ENCODE measurements at places on chromosomes 11 and 22.

GRCh38 chr11:77082838-77083565, 16.2 kb downstream of the CAPN5 start:
- no peak for DNase-seq

- DNase-seq: no peak
Measured at GRCh38 chr11:10139143-10139542, 154.9 kb downstream of the SBF2 start.

DNA sequence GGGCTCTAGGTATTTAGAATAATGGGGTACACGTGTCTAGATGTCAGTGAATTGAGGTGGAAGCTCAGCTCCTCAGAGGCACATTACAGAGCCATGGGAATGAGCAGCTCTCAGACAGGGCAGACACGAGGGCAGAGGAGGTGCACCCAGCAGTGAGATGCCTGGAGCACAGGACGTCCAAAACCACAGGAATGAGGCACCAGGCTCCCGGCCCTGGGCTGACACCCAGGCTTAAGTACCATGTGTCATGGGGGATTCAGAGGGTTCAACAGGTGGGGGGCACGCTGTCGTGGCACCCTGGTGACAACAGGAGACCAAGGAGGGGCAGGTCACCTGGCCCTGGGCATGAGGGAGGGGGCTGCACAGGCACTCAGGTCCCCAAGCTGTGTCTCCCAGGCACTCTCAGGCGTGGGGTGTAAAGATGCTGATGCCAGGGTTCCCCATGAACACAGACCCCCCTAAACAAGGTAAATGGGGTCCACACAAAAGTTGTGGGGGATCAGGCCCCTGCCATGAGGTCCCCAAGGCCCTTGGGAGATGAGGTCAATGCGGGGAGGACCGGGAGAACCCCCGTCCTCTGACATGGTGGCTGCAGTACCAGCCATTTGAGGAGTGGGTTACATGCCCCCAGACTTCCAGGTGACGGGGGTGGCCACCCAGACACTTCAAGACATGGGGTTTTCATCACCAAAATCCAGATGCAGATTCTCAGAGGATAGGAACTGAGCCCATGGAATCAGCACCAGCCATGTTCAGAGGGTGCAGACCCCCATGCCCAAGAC, 5.6 kb upstream of the SYT8 start:
- DNase-seq: no peak

DNA sequence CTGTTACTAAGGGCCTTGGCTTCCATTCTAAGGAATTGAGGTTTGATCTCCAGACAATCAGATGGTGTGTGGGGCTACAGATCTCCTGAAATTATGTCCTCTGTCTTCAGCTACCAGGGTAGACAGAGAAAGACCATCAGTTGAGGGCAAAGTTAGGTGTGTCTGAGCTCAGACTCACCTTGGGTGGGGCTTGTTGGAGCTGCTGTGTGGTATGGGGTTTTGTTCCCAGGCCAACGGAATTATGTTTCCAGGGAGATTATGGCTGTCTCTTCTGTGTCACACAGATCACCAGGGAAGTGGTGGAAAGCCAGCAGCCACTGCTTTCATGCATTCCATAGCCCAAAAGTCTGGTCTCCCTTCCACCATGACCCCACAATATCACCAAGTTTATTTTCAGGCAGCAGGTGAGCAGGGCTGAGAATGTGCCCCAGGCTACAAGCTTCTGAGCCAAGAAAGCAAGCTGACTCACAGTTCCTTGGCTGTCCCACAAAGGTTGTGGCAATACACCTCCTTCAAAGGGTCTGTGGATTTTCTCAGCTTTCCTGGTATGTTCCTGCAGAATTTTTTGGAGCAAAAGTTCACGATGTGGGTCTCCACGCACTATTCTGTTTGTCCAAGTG, 714.9 kb downstream of the LUZP2 start:
- no peak for DNase-seq

GRCh38 chr11:114181752-114182151, 114.4 kb upstream of the NNMT start:
- DNase-seq: no peak

DNA sequence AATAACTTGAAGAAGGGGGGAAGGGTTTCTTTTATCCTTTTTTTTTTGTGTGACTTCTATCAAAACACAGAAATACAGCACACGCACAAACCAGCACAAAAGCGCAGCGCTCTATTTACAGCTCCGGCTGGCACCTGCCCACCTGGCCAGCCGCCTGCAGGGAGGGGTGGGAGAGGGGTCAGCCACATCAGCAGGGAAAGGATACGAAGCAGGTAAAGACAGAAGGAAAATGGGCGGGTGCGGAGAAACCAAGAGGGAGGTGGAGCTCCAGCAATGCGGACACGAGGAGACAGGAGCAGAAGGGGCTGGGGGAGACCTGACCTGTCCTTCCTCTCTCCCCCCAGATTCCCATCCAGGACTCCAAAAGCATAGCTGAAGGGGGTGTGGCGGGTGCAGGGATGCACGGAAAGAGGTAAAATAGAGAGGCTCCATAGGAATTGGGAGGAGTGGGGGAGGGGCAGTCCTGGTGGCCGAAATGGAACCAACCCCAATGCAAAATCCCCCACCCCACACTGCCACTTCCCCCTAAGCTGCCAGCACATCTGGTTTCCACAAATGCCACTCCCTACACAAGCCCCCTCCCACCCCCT, 14.1 kb downstream of the CXCR5 start:
- no peak for DNase-seq

DNA sequence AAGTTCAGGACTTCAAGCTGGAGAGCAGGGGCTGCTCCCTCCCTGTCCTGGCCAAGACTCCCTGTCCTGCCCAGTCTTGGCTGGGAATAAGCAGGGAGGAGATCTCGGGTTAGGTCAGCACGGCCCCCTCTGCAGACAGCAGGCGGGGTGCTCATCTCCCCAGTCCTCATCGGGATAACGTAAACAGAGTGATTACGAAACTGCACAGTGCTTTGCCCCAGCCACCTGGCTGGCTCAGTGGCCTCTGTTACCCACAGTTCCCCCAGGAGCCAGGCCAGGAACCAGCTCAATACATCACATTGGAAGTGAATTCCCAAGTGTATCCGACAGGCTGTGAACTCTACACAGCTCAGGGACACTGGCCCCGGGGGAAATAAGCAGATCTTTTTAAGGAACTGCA, 42.7 kb upstream of the KCNJ11 start:
- DNase-seq: no peak

GRCh38 chr22:32760815-32761214, 40.7 kb upstream of the TIMP3 start:
- DNase-seq: no peak

DNA sequence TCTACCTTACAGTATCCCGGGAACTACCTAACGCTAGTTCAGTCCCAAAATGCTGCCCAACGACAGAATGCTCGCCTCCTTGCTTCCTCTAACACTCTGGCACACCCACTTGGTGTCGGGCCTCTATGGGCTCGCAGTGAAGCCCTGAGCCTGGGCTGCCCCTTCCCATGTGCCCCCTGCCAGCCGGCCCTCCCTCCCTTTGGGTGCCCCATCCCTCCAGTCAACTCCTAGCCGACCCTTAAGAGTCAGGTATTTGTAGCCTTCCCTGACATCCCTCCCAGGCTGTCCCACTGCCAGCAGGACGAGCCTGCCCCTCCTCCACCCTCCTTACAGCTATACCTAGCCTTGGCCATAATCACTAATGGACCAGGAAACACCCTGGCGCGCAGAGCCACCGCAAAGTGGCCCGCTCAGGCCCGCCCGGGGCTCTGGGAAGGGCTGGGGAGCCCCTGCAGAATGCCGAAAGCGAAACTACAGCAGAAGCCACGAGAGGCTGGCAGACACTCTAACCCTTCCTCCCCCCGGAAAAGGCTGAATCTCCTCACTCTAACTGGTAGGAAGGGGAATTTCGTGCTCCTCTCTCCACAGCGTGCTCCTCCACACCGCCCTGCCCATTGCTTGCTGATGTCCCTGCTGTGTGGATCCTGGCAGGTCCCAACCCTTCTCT, 8.2 kb downstream of the CBX7 start:
- DNase-seq: no peak

- DNase-seq: no peak
Measured at GRCh38 chr11:122204206-122204605, 88.2 kb upstream of the BLID start.

GRCh38 chr11:121466063-121466794, 13.5 kb upstream of the SORL1-AS1 start:
- DNase-seq: peak; percentile 57

- DNase-seq: no peak
Measured at GRCh38 chr11:561148-562003, 606 bp downstream of the RASSF7 start.

GRCh38 chr11:54930930-54931329, 224.3 kb downstream of the OR4A5 start:
- DNase-seq: no peak

DNA sequence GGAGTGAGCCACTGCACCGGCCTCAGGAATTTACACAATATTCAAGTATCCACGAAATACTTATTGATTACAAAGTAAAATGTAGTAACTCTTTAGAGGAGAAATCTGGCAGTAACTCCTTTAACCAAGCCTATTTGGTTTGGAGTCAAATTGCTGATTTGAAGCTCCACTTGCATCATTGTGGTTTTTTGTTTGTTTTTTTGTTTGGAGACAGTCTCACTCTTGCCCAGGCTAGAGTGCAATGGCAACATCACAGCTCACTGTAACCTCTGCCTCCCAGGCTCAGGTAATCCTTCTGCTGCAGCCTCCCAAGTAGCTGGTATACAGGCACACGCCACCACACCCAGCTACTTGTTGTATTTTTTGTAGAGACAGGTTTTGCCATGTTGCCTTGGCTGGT, 6.4 kb upstream of the QSER1 start:
- DNase-seq: no peak

DNA sequence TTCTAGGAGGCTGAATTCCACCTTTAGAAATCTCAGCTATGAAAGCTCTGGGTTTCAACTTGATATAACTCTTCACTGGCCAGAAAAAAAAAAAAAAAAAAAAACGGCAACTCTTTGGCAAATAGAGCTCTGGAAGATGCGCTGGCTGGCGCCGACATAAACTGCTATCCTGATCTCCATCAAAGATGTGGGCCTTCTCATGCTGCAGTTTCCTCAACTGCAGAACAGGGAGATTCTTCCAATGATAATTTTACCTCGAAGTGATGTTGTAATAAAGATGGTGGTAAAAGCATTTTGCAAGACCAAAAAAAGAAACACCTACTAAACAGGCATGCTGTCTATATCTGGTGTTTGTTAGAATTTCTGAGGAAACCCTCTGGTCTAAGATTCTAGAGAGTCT, 20.3 kb downstream of the FLI1 start:
- DNase-seq: no peak

DNA sequence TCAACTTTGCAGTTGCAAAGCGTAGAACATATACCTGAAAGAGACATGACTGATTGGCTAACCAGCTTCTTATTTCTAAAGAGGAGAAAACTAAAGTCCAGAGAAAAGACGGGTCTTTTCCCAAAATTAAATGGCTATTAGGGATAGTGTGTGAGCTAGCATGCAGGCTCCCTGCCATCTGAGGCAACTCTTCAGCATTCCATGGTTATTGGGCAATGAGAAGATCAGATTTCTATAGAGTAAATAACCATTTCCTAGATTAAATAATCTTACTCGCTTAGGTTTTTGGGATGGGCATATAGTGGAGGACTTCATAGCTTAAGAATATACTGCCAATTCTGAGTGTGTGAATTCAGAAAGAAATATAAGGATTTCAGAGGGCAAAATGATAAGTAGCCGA, 95.0 kb downstream of the PDHX start:
- DNase-seq: no peak

- no peak for DNase-seq
Measured at GRCh38 chr11:44221456-44221855, 88.5 kb downstream of the ALX4 start.

GRCh38 chr11:76790251-76790650, 7.1 kb downstream of the TSKU start:
- no peak for DNase-seq

DNA sequence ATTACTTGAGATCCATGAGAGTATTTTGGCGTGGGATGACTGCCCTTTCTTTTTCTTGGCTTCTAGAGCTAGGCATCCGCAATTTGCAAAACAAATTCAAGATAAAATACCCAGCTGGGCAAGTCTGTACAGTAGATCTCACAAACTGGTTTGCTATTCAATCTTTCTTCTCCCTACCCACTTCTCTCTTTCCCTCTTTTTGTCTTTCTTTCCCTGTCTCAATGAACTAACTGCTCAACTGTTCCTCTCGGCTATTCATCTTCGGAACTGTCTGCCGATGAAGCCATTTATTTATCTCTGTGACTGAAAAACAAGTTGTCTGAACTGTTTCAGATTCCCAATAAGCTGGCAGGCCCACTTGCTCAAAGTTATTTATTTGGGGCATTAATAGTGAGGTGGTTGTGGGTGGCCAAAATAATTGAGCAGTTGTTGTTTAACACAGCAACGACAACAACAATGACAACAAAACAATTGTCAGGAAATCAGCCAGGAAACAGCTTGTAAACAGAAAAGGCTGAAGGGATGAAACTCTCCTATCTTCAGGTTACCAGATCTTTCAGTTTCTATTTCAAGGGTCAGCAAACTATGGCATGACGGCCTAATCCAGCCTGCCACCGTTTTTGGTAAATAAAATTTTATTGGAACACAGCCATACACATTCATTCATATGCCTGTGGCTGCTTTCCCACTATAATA, 76.0 kb upstream of the MTMR2 start:
- DNase-seq: no peak

DNA sequence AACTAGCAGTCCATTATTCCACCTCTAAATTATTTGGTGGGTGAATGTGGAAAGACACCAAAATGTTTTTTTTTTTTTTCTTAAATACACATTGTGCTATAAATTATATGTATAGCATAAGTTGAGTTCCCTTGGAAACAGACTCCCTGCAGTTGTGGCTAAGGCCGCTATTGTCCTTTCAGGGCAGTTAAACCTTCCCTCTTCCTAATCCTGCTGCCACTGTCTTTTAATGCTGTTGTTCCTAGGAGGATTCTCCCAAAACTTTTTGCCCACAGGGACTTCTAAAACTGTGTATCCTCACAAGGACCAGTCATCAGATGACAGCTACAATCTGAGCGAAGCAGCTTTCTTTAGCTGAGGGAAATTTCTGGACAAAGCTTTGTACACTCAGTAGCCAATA, 478.9 kb upstream of the CHORDC1 start:
- no peak for DNase-seq

DNA sequence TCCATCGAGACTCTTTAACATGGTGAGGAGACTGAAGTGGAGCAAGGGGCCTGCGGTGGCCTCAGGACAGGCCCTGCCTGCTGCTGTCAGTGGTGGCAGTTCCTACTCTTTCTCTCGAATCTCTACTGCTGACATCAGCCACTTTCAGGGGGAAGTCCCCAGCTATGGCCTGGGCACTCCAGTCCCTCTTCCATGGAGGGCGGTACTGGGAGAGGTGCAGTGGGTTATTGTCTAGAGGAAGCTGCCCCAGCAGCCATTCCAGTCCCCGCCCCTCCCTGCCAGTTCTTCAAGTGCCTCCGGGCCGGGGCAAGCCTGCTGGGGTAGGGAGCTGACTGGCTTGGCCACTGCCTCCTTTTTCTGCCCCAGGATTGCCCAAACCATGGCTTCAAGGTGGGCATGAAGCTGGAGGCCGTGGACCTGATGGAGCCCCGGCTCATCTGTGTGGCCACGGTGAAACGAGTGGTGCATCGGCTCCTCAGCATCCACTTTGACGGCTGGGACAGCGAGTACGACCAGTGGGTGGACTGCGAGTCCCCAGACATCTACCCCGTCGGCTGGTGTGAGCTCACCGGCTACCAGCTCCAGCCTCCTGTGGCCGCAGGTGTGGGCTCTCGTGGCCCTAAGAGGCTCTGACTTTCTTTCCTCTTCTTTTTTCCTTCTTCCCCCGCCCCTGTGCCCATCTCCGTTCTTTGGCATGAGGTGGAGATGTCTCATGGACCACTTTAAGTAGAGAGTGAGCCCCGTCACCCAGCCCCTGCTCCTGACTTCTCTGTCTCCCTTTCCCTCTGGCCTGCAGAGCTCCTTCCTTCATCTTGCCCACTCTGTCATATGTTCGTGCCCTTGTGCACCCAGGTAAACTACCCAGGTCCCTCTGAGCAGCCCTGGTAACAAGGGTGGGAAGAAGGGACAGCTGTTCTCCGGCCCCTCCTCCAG, 13.7 kb downstream of the CHADL start:
- DNase-seq: no peak
